CD4-positive, alpha-beta T cell treated with Interleukin-4 for 4 hours (primary cell): ENCODE measurements at places on chromosomes 1 and 21.
A peak's percentile ranks its signal among the peaks of the same experiment; 100 is the strongest.

- no peak for DNase-seq
These were observed 458.0 kb upstream of the DEPDC1 start for GRCh38 chr1:68954841-68955240.

GRCh38 chr1:192904438-192904895 lies 95.6 kb downstream of the RGS2 start:
- DNase-seq, result no peak

DNA sequence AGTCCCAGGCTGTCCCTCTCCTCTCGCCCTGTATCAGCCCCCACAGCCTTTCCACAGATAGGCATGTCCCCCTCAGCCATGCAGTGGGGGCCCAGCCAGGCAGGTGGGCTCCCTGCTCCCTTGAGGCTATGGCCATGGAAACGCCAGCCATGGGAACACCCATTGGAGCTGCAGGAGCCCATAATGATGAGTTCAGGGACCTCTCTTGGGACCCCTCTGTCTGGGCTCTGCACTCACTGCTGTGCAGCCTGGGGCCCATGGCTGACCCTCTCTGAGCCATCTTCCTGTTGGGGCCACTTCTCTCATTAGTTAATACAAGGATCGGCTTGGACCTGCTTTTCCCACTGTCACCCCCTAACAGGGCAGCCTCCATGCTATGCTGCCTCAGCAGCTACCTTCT lies 33.2 kb downstream of the WNT3A start:
- no peak for DNase-seq

DNA sequence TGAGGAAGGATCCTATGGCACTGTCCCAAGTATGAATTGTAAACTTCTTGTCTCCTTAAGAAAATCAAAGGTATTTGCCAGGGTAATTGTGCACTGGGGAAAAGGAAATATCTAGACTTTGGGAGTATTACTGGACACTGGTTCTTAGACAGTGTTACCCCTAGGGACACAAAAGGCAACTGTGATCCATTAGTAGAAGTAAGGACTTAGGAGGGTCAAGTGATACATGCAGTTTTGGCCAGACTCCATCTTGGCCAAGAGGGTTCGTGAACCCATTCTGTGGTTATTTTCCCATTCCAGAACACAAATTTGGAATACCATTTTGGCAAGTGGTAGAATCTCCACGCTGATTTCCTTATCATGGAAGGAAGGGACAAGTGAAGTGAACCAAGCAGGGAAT lies 98.1 kb downstream of the TM2D1 start:
- no peak for DNase-seq

DNA sequence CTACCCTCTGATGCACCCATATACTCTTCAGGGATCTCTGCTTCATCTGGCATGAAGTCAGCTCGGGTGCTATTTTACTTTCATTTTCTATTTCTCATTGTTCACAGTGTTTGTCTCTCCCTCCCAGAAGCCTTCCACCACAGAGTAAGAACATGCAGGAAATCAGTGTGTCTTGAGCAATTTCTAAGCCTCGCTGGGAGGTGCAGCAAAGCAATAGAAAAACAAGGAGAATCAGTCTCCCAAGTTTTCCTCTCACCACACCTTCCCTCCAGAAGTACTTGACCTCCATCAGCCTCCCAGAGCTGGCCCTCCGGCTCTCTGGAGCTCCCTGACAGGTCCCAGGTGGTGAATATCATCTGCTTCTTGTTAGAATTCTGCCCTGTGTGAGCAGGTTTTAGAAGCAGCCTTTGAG lies 594.7 kb upstream of the CAMK1G start:
- DNase-seq, result peak; percentile 33
